Lung microvascular endothelial cell (primary cell): ENCODE measurements at places on chromosomes 12 and 14. TPM values are rescaled to one million over a fixed set of nuclear protein-coding genes. Genes with fewer than 3 reads are reported as not detected.
A peak's percentile ranks its signal among the peaks of the same experiment; 100 is the strongest.

- peak; percentile 78 for DNase-seq
Observed at GRCh38 chr12:45729233-45730083, at the start of gene ARID2. Gene ARID2, plus strand, starts transcription at chr12:45729706. Its CDS starts 131 bp downstream, at chr12:45729837.

- DNase-seq: no peak
Observed at GRCh38 chr14:35197015-35197414, 74.7 kb downstream of the PRORP start.

DNA sequence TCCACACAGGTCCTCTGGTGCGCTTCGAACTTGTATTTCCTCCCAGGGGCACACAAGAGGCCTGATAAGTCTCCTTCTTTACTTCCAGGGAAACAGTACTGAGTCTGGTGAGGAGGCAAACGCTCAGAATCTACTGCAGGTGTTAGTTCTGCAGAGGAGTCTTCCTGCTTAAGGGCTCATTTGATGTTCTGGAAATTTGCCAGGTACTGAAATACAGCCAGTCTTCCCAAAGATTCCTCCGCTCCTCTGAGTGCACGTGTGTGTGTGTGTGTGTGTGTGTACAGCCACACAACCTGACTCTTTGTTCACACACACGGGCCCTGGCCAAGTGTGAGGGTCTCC, 92.0 kb downstream of the FBXL14 start:
- no peak for DNase-seq

Gene SLC6A13
- total RNA-seq: not detected in 2 replicates

DNA sequence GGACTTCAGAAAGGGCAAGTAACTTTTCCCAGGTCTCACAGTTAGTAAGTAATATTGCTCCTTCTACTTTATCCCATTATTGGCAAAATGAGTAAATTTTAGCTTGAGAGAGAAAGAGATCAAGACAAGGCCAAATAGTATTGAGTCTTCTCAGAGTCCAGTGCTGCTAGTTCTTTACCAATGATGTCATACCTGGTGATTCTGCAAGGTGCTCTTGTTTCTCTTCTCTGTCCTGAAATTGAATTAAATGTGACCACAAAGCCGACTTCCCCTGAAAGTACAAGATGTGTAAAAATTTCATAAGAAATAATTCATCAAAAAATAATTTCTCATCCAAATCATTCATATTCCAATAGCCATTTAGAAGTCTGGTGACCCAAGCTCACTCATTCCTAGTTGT, 97.5 kb upstream of the SINHCAF start:
- no peak for DNase-seq

Gene FOXG1
- total RNA-seq: not detected in 2 replicates

DNA sequence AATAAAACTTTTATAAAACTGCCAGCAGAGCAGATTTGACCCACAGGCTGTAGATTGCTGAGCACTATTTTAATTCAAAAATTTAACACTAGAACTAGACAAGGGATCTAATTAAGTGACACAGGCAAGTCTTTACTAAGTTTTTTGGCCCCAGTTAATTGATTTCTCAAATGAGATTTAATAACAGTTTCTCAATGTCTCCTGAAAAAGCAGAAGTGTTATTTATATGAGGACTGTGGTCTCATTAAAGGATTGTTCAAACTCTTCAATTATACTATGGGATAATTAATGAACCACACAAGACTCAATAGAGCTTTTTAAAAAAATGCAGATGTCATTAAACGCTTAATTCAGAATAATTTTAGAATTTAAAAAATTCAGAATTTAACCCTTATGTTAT, 1.9 kb downstream of the HEATR5A start:
- no peak for DNase-seq
